ENCODE measurements at places on chromosomes 16 and 17.

- DNase-seq: no peak
Observed at GRCh38 chr16:82848013-82848412, 221.2 kb downstream of the CDH13 start.

DNA sequence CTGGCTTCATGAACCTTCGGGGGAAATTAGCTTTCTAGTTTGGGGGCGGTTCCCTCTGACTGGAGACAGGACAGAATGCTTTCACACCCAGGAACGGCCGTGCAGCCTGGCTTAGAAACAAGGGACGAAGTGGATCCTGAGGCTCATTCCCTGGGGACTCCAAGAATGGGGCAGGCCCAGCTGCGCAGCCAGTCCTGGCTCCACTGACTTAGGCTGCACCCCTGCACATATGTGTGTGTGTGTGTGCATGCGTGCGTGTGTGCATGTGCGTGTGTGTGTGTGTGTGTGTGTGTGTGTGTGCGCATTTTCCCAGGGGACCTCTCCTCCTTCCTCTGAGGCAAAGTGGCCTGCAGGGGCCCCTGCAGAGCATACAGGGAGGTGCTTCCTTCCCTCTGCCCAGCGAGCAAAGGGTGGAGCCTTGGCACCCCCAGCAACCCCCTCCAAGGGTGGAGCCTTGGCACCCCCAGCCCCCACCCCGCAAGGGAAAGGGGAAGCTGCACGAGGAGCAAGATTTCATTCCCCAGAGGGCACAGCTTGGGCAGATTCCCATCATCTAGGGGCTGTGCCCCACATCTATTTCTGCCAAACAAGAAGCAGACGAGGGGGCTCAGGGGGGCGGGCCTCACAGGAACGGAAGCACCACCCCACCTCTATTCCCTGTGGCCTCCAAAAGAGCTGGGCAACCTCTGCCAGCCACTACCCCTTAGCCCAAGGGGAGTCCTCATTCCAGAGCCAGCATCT lies 97.6 kb upstream of the CBX4 start:
- no peak for DNase-seq

DNA sequence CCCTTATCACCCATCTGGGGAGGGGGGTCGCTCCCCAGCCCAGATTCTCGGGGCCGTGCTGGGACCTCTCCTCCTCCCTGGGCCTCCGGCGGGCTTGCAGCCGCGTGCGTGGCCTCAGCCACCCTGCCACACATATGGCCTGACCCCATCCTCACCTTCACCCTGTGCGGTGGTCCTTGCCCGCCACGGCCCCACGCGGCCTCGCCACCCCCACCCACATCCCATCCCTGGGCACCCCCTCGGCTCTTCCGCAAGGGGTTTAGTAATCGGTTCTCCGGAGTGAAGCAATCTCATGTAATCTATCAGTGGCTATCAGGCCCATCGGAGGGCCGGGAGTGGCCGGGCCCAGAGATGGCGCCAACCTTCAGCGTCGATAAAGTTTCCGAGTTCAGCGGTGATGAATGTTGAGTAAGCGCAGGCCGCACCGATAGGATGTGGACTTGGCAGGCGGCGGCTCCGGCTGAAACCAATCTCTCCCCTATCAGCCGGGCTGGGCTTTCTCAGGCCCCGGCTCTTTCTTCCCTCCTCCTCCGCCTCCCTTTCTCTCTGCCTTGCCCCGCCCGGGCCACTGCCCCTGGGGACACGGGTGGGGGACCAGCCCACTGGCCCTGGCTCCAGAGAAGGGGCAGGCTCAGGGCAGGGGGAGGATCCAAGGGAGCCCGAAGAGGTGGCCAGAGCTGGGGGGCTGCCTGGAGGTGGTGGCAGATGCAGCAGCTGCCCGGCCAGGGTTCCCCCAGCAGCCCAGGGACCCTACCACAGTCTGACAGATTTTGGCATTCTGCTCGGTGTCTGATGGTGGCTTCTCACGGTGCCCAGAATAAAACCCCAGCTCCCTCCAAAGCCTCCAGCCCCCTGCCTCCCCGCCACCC lies 20.8 kb downstream of the ZFPM1 start:
- DNase-seq: no peak

DNA sequence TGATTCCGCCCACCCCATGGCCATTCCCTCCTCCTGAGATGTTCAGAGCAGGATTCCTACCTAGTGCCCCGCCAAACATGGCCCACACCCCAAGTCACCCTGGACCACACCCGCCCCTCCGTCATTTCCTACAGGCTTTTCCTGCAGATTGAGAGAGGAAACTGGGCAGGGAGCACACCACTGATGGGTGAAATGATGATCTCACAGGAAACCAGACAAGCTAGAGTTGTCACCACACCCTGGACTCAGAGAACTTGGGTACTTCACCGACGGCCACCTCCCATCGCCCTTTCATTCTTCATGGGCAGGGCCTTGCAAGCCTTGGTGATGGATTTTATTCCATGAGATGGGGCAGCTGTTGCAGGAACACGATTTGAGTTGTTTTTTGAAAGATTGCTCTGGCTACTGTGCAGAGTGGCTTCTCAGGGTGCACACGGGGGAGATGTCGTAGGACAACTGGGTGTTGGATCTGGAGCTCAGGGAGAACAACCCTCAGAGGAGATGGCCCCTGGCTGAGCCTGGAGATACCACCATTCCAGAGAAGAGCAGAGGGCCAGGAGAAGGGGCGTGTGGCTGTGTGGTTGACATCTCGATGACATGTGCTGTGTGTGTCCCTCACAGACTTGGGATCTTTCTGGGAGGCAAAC lies 7.4 kb upstream of the B9D1 start:
- no peak for DNase-seq

GRCh38 chr16:69031877-69032301 lies 73.6 kb upstream of the HAS3 start:
- no peak for DNase-seq

DNA sequence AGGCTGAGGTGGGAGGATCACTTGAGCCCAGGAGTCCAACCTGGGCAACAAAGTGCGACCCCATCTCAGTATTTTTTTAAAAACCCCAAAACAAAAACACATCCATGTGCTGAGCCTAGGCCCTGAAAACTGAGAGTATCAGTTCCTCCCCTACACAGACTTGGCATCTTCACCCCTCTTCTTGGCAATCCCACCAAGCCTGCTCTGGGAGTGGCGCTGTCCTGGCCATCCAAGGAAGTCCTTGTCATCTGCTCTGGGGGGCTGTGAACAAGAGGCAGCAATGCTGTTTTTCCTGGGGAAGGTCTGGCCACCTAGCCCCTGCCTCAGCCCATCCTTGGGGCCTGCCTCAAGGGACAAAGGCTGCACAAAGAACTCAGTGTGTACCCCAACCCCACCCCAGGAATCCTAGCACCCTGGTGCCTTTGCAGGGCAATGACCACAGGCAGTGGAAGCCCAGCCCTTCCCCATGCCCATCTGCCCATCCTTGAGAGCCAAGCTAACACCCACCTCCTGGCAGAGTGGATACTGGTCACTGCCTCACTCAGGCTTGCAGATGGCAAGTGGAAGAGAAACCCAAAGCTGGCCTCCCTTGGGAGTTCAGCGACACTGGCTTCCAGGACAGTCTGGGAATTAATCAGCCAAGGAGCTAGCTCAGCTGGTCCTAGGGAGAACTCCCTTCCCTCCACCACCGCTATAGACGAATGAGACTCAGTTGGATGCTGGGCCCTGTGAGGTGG lies 14.8 kb upstream of the GFOD2 start:
- DNase-seq: no peak

- DNase-seq: no peak
Observed at GRCh38 chr17:63426917-63427308, 19.2 kb downstream of the CYB561 start.

DNA sequence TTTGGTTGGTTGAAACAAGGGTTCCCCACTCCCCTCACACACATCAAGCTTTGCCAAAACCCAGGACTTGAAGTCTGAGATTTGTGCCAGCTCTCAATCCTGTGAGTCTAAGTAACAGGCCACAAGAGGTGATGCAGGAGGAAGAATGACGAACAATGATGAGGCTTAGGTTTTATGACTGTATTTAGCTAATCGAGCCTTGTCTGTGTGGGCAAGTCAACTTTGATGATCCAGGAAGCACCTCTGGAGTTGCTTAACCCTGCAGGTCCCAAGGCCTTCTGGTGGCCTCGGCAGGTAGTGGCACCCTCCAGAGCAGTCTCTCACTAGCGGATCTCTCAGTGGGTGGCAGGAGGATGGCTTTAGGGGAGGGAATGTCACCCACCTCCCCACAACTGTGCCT lies 28.7 kb downstream of the CDK5RAP3 start:
- peak; percentile 80 for DNase-seq

- DNase-seq: no peak
Observed at GRCh38 chr16:54689072-54689865, 241.4 kb upstream of the IRX5 start.

DNA sequence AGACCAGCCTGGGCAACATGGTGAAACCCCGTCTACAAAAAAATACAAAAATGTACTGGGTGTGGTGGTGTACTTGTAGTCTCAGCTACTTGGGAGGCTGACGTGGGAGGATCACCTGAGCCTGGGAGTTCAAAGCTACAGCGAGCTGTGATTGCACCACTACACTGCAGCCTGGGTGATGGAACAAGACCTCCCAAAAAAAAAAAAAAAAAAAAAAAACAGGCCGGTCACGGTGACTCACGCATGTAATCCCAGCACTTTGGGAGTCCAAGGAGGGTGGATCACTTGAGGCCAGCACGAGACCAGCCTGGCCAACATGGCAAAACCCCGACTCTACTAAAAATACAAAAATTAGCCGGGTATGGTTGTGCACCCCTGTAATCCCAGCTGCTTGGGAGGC lies 12.7 kb upstream of the APPBP2 start:
- no peak for DNase-seq

- no peak for DNase-seq
Observed at GRCh38 chr16:85840801-85841200, 41.3 kb downstream of the COX4I1 start.

- DNase-seq: peak; percentile 75
Observed at GRCh38 chr17:9115214-9116191, 94.2 kb downstream of the NTN1 start.

DNA sequence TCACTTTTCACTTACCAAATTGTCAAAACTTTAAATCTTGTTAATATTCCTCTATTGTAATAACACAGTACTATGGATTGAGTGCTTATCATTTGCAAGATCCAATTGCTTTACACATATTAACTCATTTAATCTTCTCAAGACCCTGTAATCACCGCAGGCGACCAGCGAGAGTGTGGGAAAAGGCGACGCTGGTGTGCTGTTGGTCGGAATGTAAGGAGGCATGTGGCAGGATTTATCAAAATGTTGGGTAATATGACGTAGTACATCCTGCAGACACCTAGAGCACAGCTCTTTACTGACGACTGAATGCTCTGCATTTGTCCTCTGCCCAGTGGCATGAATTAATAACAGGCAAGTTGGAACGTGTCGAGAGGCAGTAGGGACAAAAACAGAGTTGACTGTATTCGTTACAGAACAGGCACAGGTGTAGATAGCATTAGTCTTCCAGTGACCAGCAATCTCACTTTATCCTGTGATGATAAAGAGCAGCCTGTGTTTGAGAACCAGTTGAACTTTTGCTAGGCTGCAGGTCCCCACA lies 80.3 kb downstream of the TNRC6C start:
- no peak for DNase-seq

GRCh38 chr17:47305302-47305923 lies 18.3 kb upstream of the EFCAB13 start:
- DNase-seq: peak; percentile 94

- DNase-seq: no peak
Observed at GRCh38 chr16:85353839-85354685, 241.8 kb upstream of the CIBAR2 start.

DNA sequence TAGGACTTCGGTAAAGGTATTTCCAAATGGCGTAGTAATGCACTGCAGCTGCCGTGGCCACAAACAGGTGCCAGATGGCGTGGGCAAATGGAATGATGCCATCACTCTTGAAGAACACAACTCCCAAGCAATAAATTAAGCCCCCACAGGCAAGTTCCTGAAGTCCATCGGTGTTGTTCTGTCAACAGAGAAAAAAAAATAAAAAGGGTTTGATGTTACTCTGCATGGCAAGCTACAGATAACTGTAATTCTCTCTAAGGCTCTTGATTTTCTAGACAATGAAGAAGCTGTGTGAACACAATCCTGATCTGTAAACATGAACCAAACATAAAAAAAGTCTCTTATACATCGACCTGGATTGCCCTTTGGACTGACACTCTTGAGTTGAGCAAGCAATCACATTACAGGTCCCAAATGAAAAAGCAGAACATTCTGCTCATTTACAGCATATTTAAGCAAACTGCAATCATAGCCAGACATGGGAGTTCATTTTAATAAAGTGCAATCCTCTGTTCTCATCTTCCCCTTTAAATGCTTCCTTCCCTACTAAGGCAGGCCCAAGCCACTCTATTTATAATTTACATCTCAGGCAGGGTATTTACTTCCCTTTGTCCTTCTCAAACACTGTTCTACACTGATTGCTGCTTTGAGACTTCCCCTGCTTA lies 27.1 kb downstream of the MMD start:
- DNase-seq: no peak

- DNase-seq: no peak
Observed at GRCh38 chr17:77569846-77570564, 388.5 kb upstream of the TNRC6C start.

DNA sequence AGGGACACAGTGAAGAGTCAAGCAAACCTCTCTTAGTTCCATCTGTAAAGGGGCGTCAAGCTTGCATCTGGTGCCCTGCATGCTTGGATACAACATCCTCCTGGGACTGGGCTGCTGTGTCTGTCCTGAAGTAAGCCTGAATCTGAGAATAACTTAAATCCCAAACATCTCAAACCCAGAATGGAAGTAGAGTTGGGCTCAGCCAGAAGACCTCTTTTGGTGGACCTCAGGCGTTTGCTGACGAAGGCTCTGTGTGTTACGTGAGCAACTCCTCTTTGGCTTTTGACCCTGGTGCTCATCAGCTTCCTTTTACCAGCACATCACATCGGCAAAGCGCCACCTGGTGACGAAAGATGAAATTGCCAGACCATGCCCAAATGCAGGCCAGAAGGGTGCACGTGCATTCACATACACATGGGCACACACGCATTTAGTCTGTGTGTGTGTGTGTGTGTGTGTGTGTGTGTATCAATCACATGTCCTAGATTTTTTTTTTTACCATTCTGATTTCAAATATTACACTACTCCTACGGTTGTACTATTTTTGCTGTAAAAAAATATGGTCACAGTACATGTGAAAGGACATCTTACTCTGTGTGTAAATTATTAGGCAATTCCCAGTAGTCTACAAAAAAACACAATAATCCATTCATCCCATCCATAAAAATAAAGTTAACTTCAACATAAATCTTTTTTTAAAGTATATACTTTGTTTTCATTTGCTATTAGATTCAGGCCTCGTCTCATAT lies 41.1 kb upstream of the FOXJ1 start:
- peak; percentile 92 for DNase-seq
